Gastroesophageal sphincter (tissue), 4 donors: ENCODE measurements at places on chromosomes 3 and 15.

- H3K4me3 ChIP-seq: no peak overlapping the region
- H3K27ac ChIP-seq: no peak overlapping the region
- H3K27me3 ChIP-seq: no peaks in the 10 kb centered on the region
- H3K36me3 ChIP-seq: no peaks in the 10 kb centered on the region
- no peak for ATAC-seq
- no peaks in the 10 kb centered on the region for H3K4me1 ChIP-seq
Measured at GRCh38 chr3:97793420-97794019, 28.3 kb upstream of the CRYBG3 start.

- H3K4me1 ChIP-seq: no peaks in the 10 kb centered on the region
- no peak overlapping the region for H3K4me3 ChIP-seq
Measured at GRCh38 chr3:73228959-73229358, 167.5 kb downstream of the EBLN2 start.

- no peak overlapping the region for H3K4me3 ChIP-seq
- H3K4me1 ChIP-seq: no peaks in the 10 kb centered on the region
- no peak overlapping the region for H3K27ac ChIP-seq
- H3K36me3 ChIP-seq: no peaks in the 10 kb centered on the region
Measured at GRCh38 chr3:23590424-23591273, 215.1 kb upstream of the UBE2E1 start.

- H3K4me3 ChIP-seq: peak within 1 kb of the TSS; percentile 97
- ATAC-seq: peak; percentile 91
- peak within 1 kb of the TSS; percentile 97 for H3K27ac ChIP-seq
- peaks cover 2% of the 10 kb centered on the region for H3K4me1 ChIP-seq
- no peaks in the 10 kb centered on the region for H3K27me3 ChIP-seq
Measured at GRCh38 chr3:146250449-146251382, at the start of gene PLSCR4. Gene PLSCR4, minus strand, starts transcription at chr3:146251105. Its CDS starts 29,034 bp downstream, at chr3:146222071.

GRCh38 chr3:31577232-31577631 lies 44.5 kb downstream of the STT3B start:
- H3K27ac ChIP-seq: no peak overlapping the region
- no peaks in the 10 kb centered on the region for H3K27me3 ChIP-seq
- ATAC-seq: no peak
- peaks cover 24% of the 10 kb centered on the region for H3K4me1 ChIP-seq
- H3K36me3 ChIP-seq: no peaks in the 10 kb centered on the region

DNA sequence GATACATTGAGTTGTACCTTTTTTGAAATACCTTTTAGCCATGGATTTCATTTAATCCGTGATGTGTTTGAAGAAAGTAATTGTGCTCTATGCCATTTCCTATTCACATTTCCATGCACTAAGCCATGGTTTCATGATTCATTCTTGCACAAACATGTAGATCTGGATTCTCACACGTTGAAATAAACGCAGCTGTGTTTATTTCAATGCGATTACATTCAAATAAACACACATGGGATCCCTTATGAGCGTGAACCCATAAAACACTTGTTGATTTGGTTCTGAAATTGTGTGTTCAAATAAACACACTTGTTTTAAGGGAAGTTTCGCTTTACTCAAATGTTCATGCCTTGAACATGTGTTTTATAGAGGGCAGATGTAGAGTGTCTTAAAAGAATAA lies 39.2 kb downstream of the BBX start:
- H3K27ac ChIP-seq: no peak overlapping the region
- no peaks in the 10 kb centered on the region for H3K27me3 ChIP-seq
- peaks cover 4% of the 10 kb centered on the region for H3K4me1 ChIP-seq
- no peaks in the 10 kb centered on the region for H3K36me3 ChIP-seq
- no peak for ATAC-seq

- H3K27me3 ChIP-seq: no peaks in the 10 kb centered on the region
- H3K4me3 ChIP-seq: no peak overlapping the region
- no peak for ATAC-seq
- no peaks in the 10 kb centered on the region for H3K36me3 ChIP-seq
Measured at GRCh38 chr3:17423786-17424536, 318.5 kb downstream of the TBC1D5 start.

DNA sequence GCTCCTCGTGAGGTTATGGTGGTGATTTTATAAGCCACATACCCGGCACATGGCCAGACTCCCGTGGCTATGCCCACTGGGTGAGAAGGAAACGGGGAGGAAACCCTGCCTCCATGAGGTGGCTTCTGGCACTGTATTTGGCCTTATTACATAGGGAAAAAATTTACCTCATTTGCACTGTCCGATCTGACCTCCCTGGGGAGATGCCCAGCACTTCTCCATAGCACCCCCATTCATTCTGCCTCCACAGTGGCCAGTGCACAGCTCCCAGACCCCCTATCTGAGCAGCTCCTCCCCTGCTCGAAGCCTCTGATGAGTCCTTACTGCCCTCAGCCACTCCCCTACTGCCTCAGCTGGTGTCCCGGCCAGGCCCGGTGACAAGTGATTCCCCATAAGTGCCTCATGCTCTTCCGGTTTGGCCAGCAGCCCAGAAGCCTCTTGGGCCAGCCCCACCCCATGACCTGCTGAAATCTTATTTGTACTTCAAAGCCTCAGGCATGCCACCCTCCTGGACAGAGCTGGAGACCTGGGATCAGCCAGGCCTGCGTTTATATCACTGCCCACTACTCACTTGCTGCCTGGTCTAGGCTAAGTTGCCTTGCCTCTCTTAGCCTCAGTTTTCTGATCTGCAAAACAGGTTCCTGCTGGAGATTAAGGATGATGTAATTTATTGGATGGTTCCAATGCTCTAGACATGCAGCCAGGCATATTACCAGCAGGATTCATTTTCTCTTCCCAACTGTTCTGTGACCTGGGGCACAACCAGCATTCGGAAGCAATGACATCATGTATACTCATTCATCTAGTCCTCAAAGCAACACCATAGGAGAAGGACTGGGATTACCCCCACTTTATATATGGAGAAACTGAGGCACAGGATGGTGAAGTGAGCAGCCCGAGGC lies 30.6 kb upstream of the SLC6A6 start:
- peaks cover 7% of the 10 kb centered on the region for H3K27me3 ChIP-seq
- H3K4me1 ChIP-seq: peaks cover 8% of the 10 kb centered on the region
- H3K36me3 ChIP-seq: no peaks in the 10 kb centered on the region
- H3K4me3 ChIP-seq: no peak overlapping the region

DNA sequence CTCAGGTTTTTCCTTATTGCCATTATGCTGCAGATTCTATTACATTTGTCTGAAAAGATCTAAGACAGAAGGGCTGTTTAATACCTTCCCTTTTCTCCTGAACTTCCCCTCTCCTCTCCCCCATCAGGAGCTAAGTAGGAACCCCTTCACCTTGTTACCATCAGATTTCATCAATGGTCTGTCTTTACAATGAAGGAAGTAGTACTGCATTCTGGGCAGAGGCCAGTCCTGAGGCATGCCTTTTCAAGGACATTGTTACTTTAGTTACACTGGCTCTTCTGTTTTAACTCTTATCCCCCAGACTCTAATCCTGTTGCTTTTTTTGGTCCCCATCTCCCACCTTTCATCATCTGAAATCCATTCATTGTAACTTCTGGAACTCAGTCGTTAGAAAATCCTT lies 8.1 kb downstream of the CTNNB1 start:
- no peaks in the 10 kb centered on the region for H3K36me3 ChIP-seq
- ATAC-seq: no peak
- H3K4me3 ChIP-seq: no peak overlapping the region
- H3K4me1 ChIP-seq: peaks cover 75% of the 10 kb centered on the region
- H3K27ac ChIP-seq: no peak overlapping the region

- H3K27ac ChIP-seq: no peak overlapping the region
- no peaks in the 10 kb centered on the region for H3K4me1 ChIP-seq
- H3K27me3 ChIP-seq: no peaks in the 10 kb centered on the region
- no peak overlapping the region for H3K4me3 ChIP-seq
- H3K36me3 ChIP-seq: no peaks in the 10 kb centered on the region
- no peak for ATAC-seq
Measured at GRCh38 chr3:180063783-180064182, 27.0 kb upstream of the PEX5L start.

- H3K4me3 ChIP-seq: no peak overlapping the region
- H3K36me3 ChIP-seq: peaks cover 52% of the 10 kb centered on the region
- no peaks in the 10 kb centered on the region for H3K27me3 ChIP-seq
- no peak for ATAC-seq
Measured at GRCh38 chr3:171127611-171128010, 101.1 kb upstream of the SLC2A2 start.

GRCh38 chr15:61892140-61892539 lies 168.1 kb downstream of the VPS13C start:
- no peak for ATAC-seq
- H3K4me1 ChIP-seq: no peaks in the 10 kb centered on the region
- no peak overlapping the region for H3K4me3 ChIP-seq
- peaks cover 78% of the 10 kb centered on the region for H3K36me3 ChIP-seq
- no peaks in the 10 kb centered on the region for H3K27me3 ChIP-seq
- H3K27ac ChIP-seq: no peak overlapping the region

DNA sequence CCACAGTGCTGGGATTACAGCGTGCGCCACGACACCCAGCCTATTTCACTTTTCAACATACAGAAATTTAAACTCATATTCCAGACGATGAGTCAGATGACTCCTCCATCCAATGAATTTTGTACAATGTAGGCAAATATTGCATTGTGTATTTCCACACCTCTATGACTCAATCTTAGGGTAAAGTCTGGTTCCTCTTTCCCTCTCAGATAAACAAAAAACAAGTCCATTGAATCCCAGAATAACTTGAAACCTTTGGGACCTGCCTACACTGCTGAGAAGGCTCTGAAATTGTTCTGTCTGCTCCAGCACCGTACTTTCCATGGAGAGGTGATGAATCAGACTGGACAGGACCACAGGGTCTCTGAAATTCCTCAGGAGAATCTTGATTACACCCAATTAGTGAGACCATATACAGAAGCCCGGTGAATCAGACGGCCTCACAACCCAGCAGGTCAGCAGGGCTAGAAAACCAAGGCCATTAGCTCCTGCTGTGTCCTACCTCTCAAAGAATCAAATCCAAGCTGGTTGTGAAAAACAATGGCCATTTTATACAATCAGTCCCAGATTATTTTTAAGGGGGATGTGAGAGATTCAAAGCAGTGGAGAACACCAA lies 112.6 kb downstream of the ERC2 start:
- no peak overlapping the region for H3K27ac ChIP-seq
- no peak overlapping the region for H3K4me3 ChIP-seq
- no peak for ATAC-seq
- no peaks in the 10 kb centered on the region for H3K27me3 ChIP-seq
- H3K36me3 ChIP-seq: no peaks in the 10 kb centered on the region

DNA sequence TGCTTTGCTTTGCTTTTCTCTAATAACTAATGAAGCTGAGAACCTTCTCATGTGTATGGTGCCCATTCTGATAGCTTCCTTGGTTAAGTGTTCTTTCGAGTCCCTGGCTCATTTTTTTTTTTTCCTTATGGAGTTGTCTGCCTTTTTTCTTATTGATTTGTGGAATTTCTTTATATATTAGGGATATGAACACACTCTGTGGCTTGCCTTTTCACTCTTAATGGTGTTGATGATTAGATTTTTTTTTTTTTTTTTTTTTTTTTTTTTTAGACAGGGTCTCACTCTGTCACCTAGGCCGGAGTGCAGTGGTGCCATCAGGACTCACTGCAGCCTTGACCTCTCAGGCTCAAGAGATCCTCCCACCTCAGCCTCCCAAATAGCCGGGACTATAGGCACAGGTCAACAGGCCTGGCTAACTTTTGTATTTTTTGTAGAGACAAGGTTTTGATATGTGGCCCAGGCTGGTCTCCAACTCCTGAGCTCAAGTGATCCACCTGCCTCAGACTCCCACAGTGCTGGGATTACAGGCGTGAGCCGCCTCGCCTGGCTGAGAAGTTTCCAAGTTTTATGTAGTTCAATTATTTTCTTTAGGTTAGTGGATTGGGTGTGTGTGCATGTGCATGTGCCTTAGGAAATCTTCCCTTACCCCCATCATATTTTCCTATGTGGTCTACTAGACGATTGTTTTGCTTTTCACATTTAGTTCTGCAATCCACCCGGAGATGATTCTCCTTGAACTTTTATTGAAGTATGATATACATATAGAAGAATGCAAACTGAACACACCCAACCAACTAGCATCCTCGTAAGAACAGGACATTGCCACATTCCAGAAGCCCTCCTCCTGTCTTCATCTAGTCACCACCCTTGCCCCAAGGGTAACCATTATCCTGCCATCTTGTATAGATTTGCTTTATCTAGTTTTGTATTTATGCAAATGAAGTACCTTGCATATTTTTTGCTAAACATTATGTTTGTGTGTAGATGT lies 1.7 kb upstream of the SNRPA1 start:
- no peak for ATAC-seq
- no peak overlapping the region for H3K27ac ChIP-seq
- H3K4me3 ChIP-seq: no peak overlapping the region
- no peaks in the 10 kb centered on the region for H3K27me3 ChIP-seq
- no peaks in the 10 kb centered on the region for H3K36me3 ChIP-seq

GRCh38 chr3:81378552-81379293 lies 382.7 kb downstream of the GBE1 start:
- H3K4me1 ChIP-seq: no peaks in the 10 kb centered on the region
- no peak overlapping the region for H3K27ac ChIP-seq
- H3K36me3 ChIP-seq: no peaks in the 10 kb centered on the region
- no peaks in the 10 kb centered on the region for H3K27me3 ChIP-seq

- H3K27me3 ChIP-seq: no peaks in the 10 kb centered on the region
- H3K27ac ChIP-seq: no peak overlapping the region
- ATAC-seq: no peak
- no peaks in the 10 kb centered on the region for H3K36me3 ChIP-seq
- no peaks in the 10 kb centered on the region for H3K4me1 ChIP-seq
Measured at GRCh38 chr3:134083626-134084241, 54.0 kb upstream of the SLCO2A1 start.

DNA sequence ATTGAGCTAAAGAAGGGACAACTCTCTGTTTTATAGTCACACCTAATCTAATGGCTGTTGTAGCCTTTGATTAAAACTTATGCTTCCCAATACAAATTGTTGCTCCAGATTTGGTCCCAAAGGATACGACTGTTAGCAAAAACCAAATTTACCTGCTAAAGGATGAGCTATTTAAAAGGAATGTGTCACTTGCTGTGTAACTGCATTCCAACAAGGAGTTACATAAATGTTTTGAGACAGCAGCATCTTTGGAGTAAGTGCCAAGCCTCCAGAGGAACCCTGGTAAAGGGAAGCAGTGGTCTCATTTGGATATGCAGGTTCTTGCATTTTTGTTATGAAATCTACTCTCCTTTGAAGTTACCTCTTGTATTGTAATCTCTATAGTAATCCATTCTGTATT lies 233.3 kb downstream of the THSD4 start:
- no peaks in the 10 kb centered on the region for H3K27me3 ChIP-seq
- no peak overlapping the region for H3K4me3 ChIP-seq
- no peaks in the 10 kb centered on the region for H3K36me3 ChIP-seq
- H3K4me1 ChIP-seq: peaks cover 31% of the 10 kb centered on the region

- H3K27me3 ChIP-seq: no peaks in the 10 kb centered on the region
- H3K36me3 ChIP-seq: no peaks in the 10 kb centered on the region
- H3K27ac ChIP-seq: no peak overlapping the region
- no peak for ATAC-seq
- H3K4me3 ChIP-seq: no peak overlapping the region
Measured at GRCh38 chr3:144480416-144480919, 508.8 kb downstream of the DIPK2A start.

- H3K4me3 ChIP-seq: no peak overlapping the region
- no peaks in the 10 kb centered on the region for H3K36me3 ChIP-seq
- no peak for ATAC-seq
- H3K27ac ChIP-seq: no peak overlapping the region
- no peaks in the 10 kb centered on the region for H3K4me1 ChIP-seq
- no peaks in the 10 kb centered on the region for H3K27me3 ChIP-seq
Measured at GRCh38 chr15:78120523-78120922, 10.7 kb downstream of the CIB2 start.
